ENCODE measurements at places on chromosomes 7 and 10.

DNA sequence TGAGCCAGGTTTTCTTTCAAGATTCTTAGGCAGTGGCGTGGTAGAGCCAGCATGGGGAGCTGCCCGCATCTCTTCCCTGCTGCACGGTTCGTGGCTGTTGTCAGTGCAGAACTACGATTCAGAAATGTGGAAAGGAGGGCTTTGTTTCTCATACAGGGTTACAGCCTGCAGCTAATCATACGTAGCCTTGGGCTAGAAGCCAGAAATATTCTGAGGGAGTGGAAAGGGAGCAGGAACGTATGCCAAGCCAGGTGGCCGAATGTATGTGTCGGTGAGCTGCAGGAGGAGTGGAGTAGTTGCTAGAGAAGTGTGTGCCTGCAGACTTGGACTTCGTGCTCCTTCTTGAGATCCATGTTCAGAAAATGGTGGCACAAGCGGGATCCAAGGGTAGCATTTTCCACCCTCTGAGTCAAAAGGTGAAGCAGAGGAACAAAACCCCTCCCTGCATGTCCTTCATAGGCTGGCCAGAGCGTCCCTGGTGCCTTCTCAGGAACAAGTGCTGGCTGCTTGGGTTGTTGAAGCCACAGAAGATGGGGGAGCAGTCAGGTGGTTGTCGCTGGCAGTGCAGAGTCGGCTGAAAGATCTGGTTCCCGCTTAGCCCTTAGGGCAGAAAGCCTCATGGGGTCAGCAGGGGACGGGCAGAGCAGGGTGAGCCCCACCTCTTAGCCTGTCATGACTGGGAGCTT lies 40.9 kb downstream of the LANCL2 start:
- no peak for DNase-seq

DNA sequence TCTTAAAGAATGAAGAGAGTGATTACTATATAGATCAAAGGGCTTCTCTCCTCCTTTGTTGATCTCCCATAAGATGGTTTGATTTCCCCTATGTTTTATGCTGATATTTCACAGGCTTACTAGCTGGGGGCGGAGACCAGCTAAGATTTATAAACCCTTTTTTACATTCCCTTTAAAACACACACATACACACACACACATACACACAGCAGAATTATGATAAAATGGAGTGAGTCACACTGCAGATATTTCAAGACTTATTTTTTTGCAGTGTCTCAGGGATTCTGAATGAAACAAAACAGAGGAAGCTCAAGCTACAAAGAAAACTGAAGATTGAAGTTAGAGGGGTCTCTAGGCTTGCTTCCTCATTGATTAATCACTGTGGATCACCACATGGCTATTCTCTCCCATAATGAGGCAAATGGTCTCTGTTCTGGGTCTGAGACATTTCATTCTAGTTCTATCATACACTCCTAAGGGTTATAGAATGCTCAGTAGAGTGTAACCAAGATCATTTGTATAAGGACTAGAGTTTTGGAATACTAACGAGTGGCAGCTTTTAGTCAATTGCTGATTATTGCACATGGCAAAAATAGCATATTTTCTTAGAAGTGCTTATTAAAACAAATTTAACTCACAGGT lies 18.6 kb downstream of the INA start:
- no peak for DNase-seq

- no peak for DNase-seq
These were observed 32.8 kb upstream of the SFTPD start for GRCh38 chr10:79981450-79982361.

- no peak for DNase-seq
These were observed 112.1 kb upstream of the SDK1 start for GRCh38 chr7:3188946-3189345.

GRCh38 chr7:153440715-153441114 lies 611.5 kb upstream of the DPP6 start:
- DNase-seq: no peak

All from stimulated activated CD8-positive, alpha-beta memory T cell treated with anti-CD3 and anti-CD28 coated beads, Interleukin-4, amount 100 ng/mL, for 1 hour (primary cell).